B cell (primary cell): ENCODE measurements at places on chromosomes 7 and 10.

- no peak for DNase-seq
These were observed 147.2 kb upstream of the PFKP start for GRCh38 chr10:2920168-2920567.

GRCh38 chr7:30668102-30668501 lies 14.2 kb downstream of the CRHR2 start:
- no peak for DNase-seq

DNA sequence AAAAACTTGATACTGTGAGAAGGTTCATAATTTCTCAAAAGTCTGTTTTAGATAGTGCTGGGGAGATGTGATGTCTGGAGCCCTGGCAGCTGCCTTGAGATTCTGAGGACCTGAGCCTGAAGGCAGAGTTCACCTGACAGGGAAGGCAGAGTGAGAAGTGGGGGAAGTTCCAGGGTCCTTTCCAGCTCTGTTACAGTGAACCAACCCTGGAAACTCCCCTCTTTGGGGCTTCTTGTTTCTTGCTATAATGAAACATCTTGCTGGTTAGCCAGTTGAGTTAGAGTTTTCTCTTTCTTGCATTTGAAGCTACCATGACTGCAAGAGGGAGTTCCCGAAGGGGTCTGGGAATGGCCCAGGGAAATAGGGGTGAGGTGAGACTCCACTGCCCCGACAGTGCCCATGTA lies 158.9 kb upstream of the TNRC18 start:
- no peak for DNase-seq

DNA sequence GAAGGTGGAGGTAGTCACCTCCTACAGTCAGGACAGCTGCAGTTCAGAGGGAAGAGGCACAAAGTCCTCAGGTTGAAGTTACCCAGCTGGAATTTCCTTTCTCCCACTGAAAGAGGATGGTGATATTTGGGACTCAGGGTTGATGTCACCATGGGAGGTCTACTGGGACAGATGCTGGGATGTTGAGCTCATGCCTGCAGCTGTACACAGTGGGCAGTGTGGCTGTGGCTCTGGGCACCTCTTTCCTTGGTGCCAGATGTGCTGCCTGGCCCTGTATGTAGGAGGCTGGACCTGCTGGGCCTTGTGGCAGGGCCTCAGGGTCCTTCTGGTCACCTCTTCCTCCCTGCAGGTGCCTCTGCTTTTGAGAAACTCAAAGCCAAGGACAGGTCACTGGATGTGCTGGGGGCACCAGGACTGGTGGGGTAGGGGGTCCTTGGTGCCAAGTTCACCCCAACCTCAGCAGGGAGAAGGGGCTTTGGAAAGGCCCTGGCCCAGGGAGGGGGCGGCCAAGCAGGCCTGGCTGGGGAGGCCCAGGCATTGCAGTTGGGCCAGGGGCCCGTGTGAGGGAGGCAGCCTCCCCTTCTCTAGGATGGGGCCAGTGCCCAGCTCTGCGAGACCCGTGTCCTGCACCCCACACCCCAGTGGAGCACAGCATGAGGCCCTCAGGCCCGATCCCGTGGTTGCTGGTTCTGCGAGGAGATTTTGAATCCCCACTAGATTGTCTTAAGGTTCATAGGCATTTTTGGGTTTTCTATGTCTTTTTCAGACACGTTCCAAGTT lies 103.1 kb downstream of the BMS1 start:
- no peak for DNase-seq

DNA sequence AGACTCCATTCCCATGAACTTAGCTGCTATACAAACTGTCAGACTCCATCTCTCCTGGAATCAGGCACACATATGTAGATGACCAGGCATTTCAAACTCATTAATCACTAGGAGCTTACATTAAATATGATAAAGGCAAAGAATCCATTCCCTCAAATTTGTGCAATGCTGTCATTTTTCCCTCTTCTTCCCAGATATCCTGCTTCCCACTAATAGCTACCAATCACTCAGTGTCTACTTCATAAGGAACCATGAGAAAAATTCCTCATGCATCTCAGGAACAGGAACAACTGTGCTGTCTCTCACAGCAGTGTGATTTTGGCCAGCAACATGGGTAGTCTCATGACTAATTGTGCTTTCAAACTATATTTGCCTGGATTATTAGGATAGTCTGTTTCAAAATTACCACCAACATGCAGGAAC lies 133.9 kb downstream of the DKK1 start:
- DNase-seq: no peak
